Fibroblast of mammary gland (primary cell): ENCODE measurements at places on chromosomes 3 and 15.
A peak's percentile ranks its signal among the peaks of the same experiment; 100 is the strongest.

- DNase-seq, result no peak
Observed at GRCh38 chr3:48516571-48516970, 12.6 kb upstream of the SHISA5 start.

DNA sequence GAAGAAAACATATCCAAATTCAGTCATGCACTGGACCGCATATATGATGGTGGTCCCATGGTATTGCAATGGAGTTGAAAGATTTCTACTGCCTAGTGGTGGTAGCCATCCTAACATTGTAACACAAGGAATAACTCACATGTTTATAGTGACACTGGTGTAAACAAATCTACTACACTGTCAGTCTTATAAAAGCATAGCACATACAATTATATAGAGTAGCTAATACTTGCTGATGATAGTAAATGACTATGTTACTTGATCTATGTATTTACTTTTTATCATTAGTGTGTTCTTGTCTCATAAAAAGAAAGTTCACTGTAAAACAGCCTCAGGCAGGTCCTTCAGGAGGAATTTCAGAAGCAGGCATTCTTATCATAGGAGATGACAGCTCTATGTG is 96.0 kb upstream of the CDIN1 start:
- no peak for DNase-seq

DNA sequence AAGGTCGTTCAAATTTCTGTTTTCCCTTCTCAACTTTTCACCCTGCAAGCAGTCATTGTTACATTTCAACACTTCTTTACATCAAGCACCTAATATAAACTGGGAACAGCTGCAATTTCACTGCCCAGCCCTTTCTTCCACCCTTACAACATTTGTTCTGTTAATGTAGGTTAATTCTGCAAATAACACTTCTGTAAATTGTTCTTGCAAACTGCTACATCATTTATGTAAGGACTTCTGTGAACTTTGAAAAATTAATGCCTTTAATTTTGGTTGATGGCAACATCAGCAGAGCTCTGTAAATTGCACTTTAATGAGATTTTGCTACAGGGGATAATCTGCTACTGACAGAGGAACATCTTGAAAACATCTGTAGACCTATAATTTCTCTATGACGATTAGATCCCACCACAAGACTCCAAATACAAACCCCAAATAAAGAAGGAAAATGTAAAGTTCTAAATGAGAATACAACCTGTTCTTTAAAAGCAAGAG is 93.5 kb downstream of the ZIC4 start:
- no peak for DNase-seq

DNA sequence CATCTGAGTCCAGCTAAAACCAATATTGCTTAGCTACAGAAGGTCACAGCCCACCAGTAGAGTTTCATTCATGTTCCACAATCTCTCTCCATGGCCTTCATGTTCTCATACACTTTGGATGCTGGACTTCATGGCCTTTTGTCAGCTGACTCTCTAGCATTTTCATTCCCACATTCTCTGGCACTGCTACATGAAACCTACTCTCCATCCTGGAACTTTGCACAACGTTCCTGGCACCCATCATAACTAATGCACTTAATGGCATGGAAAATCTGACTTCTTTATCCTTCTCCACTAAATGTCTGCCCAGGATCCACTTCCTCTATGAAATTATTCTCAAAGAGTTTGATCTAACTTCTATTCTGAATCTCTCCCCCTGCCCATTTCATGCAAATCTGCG is 56.9 kb downstream of the SLC9A9 start:
- no peak for DNase-seq

DNA sequence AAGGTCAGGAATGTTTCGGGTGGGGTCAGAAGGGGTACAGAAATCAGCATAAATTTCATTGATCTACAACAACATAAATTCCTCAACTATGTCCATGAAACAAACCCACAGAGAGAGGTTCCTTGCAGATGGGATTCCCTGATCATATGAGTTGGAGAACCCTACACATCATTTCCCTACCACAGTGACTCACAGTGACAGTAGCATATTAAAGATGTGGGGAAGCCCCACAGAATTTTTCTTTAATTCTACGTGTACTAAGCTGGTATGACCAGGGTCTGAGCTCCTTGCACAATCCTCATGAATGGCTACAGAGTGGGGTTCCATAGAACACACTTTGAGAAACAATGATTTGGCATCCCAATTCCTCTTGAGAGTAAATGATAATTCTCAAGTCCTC is 116.9 kb upstream of the RAD18 start:
- peak; percentile 24 for DNase-seq

- peak; percentile 33 for DNase-seq
Observed at GRCh38 chr3:58591517-58592510, 14.6 kb upstream of the FAM107A start.

- DNase-seq, result peak; percentile 85
Observed at GRCh38 chr3:140273542-140274195, 338.7 kb downstream of the CLSTN2 start.

DNA sequence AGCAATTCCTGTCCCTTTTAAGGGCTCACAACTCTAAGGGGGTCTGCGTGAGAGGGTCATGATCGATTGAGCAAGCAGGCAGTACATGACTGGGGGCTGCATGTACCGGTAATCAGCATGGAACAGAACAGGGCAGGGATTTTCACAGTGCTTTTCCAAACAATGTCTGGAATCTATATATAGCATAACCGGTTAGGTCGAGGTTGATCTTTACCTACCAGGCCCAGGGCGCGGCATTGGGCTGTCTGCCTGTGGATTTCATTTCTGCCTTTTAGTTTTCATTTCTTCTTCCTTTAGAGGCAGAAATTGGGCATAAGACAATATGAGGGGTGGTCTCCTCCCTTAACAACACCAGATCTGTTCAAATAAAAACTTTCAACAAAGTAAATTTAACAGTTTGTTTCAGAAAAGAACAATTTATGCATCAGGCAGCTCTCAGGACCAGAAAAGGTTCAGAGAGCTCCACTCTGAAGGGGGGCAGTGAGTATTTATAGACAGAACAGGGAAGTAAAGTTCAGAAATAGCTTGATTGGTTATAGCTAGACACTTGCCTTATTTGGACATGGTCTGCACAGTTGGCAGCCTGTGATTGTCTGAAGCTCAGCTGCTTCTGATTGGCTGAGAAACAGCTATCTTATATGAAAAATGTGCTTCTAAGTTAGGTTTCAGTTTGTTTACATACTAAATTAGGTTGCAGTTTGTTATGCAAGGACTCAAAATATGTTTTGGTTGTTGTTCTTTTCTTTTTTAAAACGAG is 17.2 kb upstream of the B4GALT4 start:
- peak; percentile 43 for DNase-seq

GRCh38 chr15:66603301-66604179 is 37.7 kb upstream of the LCTL start:
- DNase-seq, result peak; percentile 55

GRCh38 chr3:140699516-140700231 is 21.8 kb downstream of the TRIM42 start:
- DNase-seq, result no peak
